ENCODE measurements at places on chromosomes 12 and 14.

- no peak for DNase-seq
Measured at GRCh38 chr12:77384941-77385340, 319.6 kb upstream of the E2F7 start.

DNA sequence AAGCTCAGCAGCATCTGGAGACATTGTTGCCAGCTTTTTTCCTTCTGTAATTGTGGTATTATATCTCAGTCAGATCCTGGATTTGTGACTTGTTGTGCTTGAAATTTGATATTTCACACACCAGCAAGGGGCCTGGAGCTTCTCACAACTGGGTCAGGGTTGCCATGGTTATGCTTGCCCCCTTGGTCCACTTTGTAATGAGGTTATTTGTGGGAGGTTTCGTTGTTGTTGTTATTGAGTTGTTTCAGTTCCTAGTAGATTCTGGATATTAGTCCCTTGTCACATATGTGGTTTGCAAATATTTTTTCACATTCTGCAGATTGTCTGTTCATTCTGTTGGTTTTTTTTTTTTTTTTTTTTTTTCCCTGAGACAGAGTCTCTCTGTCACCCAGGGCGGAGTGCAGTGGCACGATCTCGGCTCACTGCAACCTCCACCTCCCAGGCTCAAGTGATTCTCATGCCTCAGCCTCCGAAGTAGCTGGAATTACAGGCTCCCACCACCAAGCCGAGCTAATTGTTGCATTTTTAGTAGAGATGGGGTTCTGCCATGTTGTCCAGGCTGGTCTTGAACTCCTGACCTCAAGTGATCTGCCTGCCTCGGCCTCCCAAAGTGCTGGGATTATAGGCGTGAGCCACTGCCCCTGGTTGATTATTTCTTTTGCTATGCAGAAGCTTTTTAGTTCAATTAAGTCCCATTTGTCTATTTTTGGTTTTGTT, 80.6 kb upstream of the ETV6 start:
- no peak for DNase-seq

GRCh38 chr12:32400114-32400672, 835 bp downstream of the FGD4 start:
- peak; percentile 41 for DNase-seq

DNA sequence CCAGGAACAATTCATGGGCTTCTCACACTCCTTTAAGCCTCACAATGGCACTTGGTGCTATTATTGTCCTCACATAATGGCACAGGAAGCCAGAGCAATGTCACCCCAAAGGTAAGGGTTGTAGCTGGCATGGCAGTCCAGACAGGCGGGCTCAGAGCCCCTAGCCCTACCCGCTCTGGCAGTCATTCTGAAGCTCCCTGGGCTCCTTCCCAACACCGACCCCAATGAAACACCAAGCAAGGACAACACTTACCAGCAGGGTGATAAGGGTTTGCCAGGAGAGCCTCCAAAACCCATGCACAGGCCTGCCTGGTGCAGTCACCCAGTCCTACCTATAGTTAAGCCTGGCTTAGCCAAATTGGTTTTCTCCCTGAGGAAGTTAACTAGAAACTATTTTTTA, 30.8 kb downstream of the MAX start:
- DNase-seq, result no peak

DNA sequence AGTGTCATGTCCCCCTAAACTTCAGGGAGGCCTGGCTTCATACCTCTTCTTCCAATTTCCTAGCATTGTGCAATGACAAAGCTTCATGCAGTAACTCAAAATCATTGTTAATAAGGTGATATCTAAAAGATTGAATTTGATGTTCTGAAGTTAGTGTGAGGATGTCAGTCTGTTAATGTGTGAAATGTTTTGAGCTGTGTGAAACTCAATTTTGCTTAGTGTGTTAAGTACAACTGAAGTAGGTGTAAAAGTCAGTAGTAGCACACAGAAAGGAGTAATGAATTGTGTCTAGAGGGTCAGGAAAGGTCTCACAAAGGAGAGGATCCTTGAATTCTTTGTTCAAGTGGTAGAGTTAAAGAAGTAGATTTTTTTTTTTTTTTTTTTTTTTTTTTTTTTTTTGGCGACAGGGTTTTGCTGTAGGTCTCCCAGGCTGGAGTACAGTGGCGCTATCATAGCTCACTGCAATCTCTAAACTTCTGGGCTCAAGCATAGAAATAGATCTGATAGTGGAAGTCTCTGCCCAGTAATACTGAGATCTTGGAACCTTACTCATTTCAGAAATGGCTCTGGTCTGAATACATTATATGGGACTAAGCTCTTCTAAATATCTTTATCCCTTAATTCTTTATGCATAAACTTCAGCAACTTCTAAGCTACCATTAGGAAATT, 63.9 kb downstream of the FUT8 start:
- DNase-seq, result no peak

- no peak for DNase-seq
Measured at GRCh38 chr12:89906824-89907223, 198.2 kb upstream of the ATP2B1 start.

DNA sequence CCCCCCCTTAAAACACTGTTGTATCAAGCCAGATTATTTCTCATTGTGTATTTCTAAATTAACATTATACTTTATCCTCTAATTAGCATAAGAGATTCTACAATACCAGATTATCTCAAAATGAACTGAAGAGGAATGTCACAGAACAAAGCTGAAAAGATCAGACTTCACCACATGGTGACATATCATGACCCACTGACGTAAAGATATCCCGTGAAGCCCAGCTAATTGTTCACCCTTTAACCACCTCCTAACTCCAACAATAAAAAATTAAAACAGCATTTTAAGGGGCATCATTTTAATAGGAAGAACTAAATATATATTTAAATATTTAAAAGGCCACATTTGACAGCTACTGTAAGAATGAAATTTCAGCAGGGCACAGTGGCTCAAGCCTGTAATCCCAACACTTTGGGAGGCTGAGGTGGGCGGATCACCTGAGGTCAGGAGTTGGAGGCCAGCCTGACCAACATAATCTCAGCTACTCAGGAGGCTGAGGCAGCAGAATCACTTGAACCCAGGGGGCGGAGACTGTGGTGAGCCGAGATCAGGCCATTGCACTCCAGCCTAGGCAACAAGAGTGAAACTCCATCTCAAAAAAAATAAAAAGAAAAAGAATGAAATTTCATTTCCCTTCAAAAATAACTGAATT, 29.0 kb downstream of the CDK17 start:
- no peak for DNase-seq
